ENCODE measurements at places on chromosomes 11 and 22.

DNA sequence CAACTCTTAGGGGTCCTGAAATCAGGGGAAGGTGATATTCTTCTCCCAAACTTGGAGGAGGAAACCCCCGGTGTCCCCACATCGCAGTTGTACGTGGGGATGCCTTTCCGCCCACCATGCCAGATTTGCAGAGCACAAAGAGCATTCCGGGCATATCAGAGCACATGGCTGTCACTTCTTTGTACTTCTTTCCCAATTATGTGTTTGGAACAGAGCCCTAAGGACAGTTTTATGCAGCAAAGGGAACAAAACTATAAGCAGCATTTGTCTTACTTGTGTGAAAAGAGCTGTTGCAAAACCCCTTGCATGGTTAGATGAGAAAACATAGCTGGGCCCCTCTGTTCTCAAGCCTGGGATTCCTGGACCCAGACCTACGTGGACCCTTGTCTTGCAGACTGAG is 41.2 kb downstream of the NTM start:
- DNase-seq: no peak

DNA sequence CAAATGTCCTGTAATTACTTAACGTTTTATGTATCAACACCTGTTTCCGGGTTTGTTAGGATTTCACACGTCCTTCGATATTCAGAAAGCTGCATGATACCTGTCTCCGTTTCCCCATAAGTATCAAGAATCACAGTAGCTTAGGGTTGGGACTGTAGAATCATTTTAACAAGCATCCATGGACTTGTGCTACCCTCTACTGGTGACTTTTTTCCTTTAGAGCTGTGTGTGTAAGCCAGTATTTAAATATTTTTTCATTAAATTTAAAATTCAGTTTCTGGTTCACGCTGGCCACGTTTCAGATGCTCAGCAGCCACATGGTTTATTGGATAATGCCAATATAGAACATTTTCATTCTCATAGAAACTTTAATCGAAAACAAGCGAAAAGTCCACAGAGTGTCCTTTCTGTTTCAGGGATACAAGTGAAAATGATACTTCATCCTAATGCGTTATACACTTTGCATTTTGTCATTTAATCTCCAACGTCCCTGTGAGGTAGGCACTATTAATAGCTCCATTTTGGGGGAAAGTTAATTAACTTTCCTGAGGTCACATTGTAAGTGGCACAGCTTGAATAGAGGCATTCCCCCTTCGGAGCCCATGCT is 61.5 kb upstream of the SLC25A18 start:
- DNase-seq: peak; percentile 74

DNA sequence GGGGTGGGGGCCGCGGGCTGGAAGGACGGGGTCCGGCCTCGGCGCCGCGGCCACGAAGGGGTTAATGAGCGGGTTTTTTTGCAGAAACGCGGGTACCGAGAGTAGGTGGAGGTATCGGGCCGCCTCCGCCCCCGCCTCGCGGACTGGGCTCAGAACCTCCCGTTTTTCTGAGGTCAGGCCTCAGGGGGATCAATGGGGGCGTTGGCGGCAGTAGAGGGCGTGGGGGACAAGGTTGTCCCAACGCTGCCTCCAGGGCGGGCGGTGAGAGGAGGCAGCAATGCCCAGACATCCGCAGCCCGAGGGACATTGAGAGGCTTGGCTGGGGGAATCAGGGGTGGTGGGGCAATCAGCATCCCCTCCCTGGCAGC is 34.8 kb upstream of the PRODH start:
- peak; percentile 21 for DNase-seq

DNA sequence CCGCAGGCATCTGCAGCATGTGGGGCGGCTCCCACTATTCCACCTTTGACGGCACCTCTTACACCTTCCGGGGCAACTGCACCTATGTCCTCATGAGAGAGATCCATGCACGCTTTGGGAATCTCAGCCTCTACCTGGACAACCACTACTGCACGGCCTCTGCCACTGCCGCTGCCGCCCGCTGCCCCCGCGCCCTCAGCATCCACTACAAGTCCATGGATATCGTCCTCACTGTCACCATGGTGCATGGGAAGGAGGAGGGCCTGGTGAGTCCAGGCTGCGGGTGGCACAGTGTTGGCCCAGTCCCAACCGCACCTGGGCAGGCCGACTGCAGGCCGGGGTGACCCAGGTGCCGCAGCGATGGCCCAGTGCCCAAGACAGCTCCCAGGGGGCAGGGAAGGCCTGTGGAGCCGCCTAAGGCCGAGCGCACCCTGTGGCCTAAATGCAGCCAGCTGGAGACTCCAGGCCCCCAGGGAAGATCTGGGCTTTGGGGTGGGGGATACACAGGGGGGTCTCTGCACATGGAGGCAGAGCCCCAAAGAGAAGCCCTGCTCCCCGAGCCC is 31.3 kb downstream of the MUC5B start:
- no peak for DNase-seq

GRCh38 chr11:72119198-72119597 is 6.7 kb upstream of the ANAPC15 start:
- no peak for DNase-seq

DNA sequence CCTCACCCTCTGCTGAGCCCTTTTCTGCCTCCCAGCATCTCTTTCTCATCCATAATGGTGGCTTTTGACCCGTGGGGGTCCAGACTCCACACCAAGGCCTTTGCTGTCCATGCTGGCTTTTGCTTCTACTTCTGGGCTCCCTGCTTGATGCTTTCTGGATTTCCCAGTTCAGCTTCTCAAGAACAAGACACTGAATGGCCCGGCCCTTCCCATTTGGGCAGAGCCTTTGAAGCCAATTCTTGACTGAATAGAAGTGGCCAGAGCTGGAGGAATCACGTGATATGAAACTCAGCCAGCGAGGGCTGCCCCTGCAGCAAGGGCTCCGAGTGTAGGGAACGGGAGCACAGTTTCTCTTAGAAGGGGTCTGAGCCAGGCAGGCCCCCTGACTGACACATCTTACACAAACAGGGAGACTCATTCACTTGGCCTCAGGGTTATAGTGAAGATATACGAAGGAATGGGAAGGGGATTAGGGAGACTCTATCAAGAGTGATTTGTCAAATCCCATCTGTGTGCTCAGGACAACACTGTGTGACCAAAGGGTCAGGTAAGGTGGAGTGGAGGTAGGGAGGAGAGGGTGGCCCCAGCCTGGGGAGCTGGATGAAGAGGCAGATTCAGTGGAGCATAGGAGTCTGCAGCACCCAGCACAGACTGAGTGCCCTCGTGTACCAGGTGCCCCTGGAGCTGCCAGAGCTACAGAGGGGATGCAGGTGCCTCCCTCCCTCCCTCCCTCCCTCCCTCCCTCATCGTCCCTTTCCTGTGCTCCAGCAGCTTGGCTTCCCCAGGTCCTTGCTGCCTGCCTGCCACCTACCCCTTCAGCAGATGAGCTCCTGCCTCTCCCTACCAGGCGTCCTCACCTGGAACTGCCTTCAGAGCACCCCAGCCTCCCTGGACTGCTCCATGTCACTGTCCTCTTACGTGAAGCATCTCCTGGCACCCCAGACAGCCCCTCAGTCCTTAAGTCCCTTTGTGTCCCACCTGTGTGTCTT is 106.0 kb downstream of the TRIM29 start:
- no peak for DNase-seq

DNA sequence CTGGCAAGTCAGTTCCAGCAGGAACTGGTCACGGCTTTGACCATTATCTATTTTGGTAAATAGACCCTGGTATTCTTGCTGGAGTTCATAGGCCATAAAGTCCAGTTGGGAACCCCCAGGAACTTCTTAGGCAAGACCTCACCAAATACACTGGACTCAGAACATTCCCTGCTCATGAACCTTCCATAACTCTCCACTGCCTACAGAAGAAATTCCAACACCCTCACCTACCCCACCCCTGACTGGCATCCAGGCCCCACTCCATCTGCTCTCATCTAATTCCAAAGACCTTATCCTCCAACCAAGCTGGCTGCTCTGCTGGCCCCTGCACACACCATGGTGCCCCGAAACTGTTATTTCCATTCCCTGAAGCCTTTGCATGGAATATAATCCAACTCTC is 2.5 kb downstream of the CLPB start:
- DNase-seq: no peak

- no peak for DNase-seq
Observed at GRCh38 chr22:43745783-43746356, 66.2 kb downstream of the EFCAB6 start.

DNA sequence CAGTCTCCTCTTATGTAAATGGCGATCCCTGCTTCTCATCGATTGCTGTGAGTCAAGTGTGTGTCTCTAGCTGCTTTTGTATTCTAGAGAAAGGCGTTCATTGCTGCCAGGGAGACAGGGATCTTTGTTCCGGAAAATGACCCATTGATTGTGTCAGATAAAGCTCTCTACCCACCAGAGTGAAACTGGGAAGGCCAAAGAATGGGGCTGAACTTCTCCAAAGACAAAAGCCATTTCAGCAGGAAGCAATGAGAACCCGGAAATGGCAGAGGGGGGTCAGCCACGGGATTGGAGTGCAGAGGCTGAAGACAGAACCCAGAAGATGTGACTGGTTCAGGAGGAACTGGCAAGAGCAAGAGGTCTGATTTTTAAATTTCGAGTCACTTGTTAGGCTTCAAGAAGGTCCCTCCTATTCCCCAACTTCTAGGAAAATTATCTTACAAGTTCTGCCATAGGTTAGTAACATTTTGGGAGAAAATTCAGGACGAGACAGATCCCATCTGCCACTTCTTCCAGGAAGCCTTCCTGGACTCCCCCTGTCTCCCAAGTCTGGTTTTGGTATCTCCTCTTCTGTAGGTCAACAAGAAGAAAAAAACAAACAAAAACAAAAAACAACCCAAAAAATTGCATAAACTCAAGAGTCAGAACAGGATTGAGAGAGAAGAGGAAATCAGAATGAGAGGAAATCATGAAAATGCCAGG is 110.6 kb downstream of the NECTIN1 start:
- no peak for DNase-seq

DNA sequence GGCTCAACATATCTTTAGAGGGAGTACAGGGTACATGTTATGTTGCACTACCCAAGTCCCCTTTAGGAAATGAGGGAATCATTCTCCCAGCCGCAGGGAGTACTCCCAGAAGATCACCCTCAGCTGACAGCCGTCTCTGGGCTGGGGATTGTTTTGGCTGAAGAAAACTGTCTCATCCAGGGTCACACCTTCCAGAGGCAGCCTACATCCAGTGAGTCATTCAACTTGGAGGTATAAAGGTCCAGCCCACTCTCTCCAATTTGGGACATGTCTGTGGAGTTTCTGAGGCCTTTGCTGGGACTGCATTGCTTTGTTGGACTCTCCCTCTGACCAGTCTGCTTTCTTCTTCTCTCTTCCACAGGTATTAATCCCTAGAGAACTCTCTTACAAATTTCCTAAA is 42.1 kb downstream of the RASSF10 start:
- DNase-seq: no peak

DNA sequence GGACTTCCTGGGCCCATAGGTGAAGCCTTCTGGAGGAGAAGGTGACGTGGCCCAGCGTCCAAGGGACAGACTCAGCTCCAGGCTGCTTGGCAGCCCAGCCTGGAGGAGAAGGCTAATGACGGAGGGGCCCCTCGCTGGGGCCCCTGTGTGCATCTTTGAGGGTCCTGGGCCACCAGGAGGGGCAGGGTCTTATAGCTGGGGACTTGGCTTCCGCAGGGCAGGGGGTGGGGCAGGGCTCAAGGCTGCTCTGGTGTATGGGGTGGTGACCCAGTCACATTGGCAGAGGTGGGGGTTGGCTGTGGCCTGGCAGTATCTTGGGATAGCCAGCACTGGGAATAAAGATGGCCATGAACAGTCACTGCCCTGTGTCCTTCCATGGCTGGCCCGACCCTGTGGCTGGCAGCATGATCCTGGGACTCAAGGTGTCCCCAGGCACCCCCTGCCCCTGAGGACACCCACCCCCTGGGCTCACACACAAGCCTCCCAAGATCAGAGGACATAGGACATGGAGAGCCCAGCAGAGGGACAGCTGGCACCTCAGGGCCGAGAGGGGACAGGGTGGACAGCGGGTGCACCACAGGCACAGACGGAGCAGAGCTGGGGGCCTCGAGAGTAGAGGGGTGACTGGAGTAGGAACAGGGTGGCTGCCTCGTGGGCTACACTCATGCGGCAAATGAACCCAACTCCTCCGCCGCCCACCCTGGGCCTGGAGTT is 10.1 kb downstream of the SIGIRR start:
- DNase-seq: no peak

GRCh38 chr22:48772286-48772907 is 1055.3 kb downstream of the BRD1 start:
- no peak for DNase-seq

GRCh38 chr22:30694640-30695350 is at the start of gene OSBP2:
Gene OSBP2, plus strand, starts transcription at chr22:30694874. Its CDS starts 36 bp downstream, at chr22:30694910.
- no peak for DNase-seq

- DNase-seq: no peak
Observed at GRCh38 chr11:37509506-37509905, 911.5 kb upstream of the RAG2 start.

- no peak for DNase-seq
Observed at GRCh38 chr22:36772451-36772850, 3.5 kb downstream of the IFT27 start.

DNA sequence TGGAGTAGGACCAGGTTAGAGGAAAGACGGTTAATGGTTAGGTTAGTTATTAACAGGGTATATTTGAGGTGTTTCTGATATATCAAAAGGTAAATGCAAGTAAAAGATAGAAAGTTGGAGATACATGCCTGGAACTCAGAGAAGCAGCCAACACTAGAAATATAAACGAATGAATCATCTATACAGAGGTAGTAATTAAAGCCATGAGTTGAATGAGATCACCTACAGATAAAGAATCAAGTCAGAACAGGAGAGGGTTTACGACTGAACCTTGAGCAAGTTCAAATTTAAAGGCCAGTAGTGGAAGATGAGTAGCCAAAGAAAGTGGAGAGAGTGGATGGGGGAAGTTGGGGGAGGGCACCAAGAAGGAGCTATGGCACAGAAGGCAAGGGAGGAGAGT is 73.9 kb downstream of the SPON1 start:
- no peak for DNase-seq

DNA sequence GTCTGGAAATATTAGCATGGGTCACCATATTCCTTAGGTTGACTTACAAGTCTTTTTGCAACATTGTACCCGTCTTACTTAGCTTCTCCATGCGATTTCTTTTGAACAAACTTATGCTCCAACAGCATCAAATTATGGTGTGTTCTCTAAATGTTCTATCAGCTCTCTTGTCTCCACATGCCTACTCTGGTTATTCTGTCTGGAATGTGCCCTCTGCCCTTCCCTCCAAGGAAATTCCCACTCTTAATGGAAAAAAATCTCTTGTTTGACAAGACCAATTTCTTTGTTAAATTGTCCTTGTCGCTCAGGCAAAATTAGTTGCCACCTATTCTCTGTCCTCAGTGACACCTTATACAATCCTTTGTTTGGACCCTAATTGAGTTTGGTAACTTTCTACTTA is 522.8 kb upstream of the LUZP2 start:
- DNase-seq: no peak
